ENCODE measurements at places on chromosomes 13 and 19.

DNA sequence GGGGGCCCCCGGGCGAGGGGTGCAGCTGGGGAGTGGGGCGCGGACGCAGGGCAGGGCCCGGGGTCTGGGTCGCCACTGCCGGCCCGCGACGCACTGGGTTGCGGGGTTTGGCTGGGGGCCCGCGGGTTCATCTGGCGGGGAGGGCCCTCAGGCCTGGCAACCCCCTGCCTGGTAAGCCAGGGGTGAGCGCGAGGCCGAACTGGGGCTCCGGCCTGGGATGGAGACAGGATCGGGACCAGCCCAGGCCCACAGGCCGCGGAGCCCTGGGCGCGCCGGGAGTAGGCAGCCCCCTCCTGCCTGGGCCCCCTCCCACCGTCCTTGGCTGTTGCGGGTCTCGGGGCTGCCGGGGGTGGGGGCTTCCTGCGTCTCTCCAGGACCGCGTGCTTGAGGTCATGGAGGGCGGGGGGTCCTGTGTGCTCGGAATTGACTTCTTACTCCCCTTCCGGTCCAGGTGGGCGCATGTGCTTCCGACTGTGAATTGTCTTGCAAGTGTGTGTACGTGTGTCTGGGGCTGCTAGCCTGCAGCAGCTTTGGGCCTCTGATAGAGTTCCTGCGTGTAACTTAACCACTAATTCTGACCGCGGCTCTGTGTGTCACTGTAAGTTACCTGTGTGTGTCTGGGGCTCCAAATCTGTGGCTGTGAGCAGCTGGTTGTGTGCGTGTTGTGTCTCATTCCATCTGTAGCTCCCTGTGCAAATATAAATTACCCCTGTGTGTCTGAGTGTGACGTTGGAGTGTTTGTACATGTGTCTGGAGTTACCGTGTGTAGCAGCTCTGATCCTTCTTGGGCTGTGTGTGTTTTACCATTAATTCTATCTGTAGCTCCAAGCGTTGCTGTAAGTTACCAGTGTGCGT, 751 bp downstream of the GRAMD1A start:
- peak; percentile 89 for DNase-seq

DNA sequence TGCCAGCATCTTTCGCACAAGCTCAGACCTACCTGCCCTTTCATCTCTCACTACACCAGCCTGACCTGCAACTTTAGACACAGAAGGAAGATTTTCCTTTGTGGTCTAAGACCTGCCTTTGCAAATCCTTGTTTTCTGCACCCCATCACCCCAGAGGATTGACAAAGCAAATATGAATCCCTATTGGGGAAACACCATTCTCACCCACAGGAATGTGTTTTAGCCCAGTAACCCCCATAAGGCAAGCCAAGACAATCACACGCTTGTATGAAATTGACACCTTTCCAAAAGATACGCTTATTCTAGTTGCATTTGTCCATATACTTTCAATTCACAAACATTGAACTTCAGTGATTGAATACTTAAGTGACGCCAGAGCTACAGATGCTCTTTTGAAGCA, 55.7 kb downstream of the SPATA13 start:
- DNase-seq = no peak

DNA sequence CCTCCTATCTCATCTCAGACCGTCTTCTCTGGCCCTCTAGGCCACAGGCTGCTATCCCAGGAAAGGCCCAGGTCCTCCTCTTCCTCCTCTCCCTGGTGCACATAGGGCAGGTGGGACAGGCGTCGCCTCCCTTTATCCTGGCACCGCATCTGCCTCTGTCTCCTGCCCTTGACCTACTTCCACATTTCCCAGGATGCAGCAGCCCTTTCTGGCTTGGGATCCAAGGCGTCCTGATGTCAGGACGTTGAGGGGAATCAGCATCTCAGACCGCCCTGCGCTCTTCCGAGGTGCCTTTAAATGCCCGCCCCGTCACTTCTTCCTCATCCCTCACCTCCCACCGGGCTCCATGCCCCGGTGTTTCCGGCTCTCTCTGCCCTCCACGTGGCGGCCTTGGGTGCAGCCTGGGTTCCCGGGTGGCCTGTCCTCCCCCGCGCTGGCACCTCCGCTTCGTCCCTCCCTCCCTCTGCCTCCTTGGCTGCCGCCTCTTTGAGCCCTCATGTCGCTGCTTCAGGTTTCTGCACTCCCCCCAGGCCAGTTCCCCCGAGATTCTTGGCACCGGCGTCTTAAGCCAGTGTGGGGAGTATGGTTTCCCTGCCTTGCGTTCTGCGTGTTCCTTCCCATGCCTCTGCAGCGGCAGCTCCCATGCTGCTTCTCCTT, 66.3 kb downstream of the KDM4B start:
- no peak for DNase-seq

- DNase-seq = no peak
Measured at GRCh38 chr19:50158577-50158976, 4.5 kb downstream of the IZUMO2 start.

DNA sequence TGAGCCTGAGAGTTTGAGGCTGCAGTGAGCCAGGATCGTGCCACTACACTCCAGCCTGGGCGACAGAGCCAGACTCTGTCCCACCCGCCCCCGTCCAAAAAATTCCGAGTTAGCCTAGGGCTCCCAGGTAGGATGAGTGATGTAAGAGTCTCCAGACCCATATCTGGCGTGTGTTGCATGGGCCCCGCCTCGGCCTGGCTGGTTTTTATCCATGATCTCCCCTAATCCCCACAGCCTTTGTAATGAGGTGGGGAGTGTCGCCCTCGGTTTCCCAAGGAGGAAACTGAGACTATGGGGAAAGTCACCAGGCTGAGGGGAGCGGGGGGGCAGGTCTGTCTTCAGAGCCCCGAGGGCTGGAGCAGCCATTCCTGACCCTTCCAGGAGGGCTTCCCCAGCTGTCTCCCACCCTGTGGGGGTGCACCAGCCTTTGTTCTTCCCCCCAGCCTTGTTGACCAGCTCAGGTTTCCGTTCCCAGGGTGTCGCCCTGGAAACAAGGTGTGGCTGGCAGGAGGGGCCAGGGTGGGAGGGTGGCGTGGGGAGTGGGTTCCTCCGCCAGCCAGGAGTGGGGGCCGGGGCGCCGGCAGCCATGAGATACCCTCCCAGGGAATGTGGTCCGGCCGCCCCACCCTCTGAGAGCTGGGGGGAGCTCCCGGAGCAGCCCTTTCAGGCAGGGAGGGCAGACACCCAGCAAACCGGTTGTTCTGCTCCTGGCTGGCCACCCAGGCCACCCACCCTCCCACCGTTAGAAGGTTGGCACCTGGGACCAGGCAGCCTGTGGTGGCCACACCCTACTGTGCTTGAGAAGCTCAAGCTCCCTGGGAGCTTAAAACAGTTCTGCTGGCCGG, 11.5 kb downstream of the MYH14 start:
- no peak for DNase-seq

DNA sequence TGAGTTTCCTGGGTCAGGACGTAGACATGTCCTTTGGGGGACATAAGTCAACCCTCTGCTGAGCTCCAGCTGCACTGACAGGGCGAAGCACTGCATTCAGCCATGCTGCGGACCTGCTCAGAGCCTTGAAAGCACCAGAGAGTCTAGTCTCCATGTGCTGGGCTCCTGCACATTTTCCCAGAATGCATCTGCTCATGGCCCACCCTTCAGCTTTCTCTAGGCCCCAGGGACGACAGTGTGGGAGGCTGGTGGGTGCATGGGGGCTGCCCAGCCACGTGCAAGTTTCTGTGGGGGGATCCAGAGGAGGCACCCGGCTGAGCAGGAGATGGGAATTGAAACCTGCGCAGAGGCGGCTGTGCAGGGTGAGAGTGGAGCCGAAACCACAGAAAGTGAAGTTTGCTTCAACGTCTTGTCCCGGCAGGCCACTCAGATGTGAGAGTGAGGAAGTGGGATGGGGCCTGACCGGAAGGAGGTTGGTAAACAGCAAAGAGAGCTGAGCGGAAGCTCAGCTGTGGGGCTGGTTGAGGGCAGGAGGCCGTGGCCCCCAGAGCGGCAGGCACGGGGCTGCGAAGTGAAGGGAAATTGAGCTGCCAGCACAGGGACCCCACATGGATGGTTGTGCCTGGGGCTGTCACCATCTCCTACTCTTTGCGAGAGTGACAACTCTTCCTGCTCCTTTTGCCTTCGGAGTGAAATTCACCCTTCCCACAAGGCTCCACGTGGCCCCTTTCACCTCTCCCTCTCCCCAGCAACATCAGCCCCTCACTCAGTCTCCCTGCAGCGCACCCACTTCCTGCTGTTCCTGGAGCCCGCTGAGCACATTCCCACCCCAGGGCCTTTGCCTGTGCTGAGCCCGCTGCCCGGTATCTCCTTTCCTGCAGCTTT, 11.8 kb downstream of the PGLS start:
- no peak for DNase-seq

- no peak for DNase-seq
Measured at GRCh38 chr19:5141129-5141849, 172.4 kb downstream of the KDM4B start.

GRCh38 chr19:16394681-16395375, 70.2 kb downstream of the KLF2 start:
- no peak for DNase-seq

DNA sequence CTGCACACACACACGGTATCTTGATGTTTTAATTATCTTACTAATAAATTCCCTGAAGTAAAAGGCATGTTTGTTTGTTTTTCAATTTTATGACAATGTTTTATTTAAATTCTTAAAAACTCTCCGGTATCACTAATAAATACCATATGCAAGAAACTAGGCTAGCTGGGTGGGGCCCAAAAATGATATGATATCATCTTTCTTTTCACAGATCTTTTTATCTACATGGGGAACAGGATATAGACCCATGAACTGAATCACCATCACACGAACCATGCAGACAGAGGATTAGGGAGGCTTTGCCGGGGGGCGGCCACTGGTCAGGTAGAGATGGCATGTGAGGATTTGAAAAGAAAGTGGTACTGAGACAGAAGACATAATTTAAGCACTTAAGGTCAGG, 266.4 kb downstream of the ENOX1 start:
- no peak for DNase-seq

GRCh38 chr19:15991602-15992001, 42.8 kb downstream of the OR10H4 start:
- DNase-seq = no peak

GRCh38 chr13:37701306-37701705, 102.7 kb upstream of the POSTN start:
- DNase-seq = no peak

DNA sequence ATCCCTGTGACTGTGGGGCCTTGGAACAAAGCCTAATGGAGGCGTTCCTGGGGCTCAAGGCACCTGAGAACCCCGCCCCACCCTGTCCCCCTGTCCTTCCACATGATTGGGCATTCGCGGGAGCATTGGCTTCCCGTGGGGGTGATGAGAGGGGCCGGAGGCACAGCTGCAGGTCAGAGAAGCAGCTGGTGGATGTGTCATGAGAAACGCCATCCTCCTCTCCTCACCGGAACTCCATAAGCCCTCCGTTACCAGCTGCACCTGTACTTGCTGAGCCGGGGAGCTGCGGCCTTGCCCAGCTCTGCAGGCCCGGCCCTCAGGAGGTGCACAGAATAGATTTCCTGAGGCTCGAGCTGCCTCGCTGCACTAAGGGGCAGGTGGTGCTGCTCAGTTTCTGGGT, 42.0 kb downstream of the CAPN12 start:
- DNase-seq = no peak

DNA sequence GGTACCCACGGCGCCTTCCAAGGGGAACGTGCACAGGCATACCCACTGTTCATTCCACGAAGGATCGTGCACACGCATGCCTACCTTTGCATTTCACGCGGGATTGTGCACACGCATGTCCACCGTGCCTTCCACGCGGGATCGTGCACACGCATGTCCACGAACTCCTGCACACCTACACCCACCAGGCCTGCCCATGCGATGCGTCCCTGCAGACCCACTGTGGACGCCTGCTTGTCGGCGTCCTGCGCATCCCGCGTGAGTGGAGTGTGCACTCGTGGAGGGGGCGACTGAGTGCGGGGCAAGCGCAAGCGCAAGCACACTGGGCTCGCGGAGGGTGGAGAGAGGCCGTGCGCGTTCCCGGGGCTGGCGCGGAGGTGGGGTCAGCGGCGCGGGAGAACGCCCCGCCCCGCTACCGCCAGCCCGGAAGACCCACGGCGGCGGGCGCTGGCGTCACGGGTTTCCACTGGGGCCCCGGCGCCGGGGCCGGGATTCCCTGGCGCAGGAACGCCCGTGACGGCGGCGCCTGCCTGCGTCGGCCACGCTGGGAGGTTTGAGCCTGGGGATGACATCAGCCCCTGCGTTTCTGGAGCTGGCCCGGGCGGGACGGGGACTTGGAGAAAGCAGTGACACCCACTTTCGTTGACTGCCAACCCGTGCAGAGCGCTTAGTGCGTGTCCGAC, 18.7 kb downstream of the GADD45B start:
- peak; percentile 45 for DNase-seq

DNA sequence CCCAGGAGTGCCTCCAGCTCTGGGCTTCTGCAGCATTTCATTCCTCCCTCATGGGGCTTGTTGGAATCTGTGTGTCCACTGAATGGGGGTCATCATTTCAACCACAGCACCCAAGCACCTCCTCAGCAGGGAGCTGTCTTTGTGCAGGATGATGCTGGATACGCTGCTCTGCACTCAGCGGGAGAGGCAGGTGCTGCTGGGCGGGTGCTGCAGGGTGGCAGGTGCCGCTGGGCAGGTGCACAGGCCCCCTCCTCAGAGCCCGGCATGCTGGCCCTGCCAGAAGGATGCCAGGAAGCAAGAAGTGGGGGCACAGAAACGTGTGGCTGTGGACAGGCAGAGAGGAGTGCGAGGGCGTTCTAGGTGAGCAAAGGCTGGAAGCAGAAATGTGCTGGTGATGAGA, 121.8 kb upstream of the VSTM2B start:
- DNase-seq = no peak

- DNase-seq = no peak
Measured at GRCh38 chr13:74444161-74444571, 310.0 kb upstream of the KLF12 start.

DNA sequence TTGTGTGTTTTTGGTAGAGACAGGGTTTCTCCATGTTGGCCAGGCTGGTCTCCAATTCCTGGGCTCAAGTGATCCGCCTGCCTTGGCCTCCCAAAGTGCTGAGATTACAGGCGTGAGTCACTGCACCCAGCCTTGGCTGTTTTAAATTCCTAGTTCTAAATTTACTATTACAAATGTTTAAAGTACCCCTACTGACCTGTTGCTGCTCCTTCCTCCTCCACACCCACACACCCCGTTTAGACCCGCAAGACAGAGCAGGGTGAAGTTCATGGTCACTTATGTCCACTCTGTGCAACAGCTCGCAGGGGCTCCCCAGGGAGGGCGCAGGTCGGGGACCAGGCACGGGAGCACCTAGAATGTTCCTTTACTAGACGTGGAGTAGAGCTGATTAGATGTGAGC, 28.7 kb downstream of the TMEM161A start:
- DNase-seq = no peak

All from T-helper 2 cell (primary cell).